HS-5 (cell line): ENCODE measurements at places on chromosomes 13 and 19.

DNA sequence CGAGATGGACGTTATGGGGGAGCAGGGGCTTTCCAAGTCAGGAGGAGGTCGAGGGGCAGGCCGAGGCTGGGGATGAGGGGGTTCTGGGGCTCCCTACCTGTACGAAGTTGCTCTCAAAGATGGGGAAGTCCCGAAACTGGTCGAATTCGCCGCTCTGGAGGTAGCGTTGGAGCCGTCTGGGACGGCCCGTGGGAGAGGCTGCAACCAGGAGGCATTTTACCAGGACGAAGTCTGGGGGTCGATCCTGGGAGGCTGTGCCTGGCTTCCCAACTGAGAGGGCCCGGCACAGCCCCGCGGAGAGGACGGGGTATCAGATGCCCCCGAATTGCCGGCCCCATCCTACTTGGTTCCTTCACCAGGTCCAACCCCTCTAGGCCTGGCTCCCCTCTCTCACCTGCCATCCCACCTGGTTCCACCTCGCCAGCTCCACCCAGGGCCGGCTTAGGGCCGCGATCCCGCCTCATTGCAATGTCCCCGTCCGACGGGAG, 527 bp upstream of the EMC10 start:
- DNase-seq = no peak

DNA sequence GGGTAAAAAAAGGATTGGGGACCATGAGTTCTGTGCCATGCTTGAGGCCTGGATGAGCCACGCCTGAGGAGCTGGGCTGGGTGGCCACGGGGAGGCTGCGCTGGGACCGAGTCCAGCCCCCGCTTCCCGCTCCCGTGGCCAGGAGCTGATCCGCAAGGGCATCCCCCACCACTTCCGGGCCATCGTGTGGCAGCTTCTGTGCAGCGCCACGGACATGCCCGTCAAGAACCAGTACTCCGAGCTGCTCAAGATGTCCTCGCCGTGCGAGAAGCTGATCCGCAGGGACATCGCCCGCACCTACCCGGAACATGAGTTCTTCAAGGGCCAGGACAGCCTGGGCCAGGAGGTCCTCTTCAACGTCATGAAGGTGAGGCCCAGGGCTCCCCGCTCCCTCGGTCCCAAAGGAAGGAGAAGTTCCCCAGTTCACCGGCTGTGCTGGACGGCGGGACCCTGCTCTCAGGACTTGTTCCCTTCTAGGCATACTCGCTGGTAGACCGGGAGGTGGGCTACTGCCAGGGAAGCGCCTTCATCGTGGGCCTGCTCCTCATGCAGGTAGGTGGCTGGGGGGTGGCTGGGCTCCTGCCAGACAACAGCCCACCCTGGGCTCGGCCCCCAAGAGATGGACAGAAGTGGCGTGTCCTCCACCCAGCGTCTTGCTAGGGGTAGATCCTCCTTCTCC, 18.9 kb downstream of the EVI5L start:
- DNase-seq = no peak

- peak; percentile 1 for DNase-seq
Measured at GRCh38 chr13:25375727-25376358, 4.1 kb downstream of the ATP8A2 start.

GRCh38 chr13:24286624-24287023, 22.8 kb upstream of the C1QTNF9 start:
- no peak for DNase-seq
